Regular cardiac myocyte (primary cell): ENCODE measurements at places on chromosomes 6 and 20. TPM values are rescaled to one million over a fixed set of nuclear protein-coding genes. Genes with fewer than 3 reads are reported as not detected.

The AARS2 gene
- 15.8 and 19.7 TPM in 2 replicates for total RNA-seq

The PSMB1 gene
- 238 and 359 TPM in 2 replicates for total RNA-seq

The CNBD2 gene
- 1.7 and 2.7 TPM in 2 replicates for total RNA-seq

The TPD52L2 gene
- 137 and 175 TPM in 2 replicates for total RNA-seq

The SIRPB1 gene
- total RNA-seq, result 0.19 and 2.5 TPM in 2 replicates

The C6orf15 gene
- not detected in 2 replicates for total RNA-seq

The LGSN gene
- under 0.01 TPM in 1 of 2 replicates, not detected in the other for total RNA-seq

The OR12D3 gene
- total RNA-seq, result not detected in 2 replicates

The ACSS1 gene
- total RNA-seq, result 2.3 and 6.8 TPM in 2 replicates

The MYBL2 gene
- total RNA-seq, result 0.56 and 20.1 TPM in 2 replicates

The MDFI gene
- 1.3 and 2.8 TPM in 2 replicates for total RNA-seq

The SLC12A5 gene
- total RNA-seq, result 0.85 TPM in 1 of 2 replicates, not detected in the other

The PKIB gene
- 1.2 and 4.8 TPM in 2 replicates for total RNA-seq

The BAG2 gene
- total RNA-seq, result 15.3 and 17.2 TPM in 2 replicates

The VSX1 gene
- not detected in 2 replicates for total RNA-seq

The TCFL5 gene
- 17.3 and 18.6 TPM in 2 replicates for total RNA-seq

The LY86 gene
- total RNA-seq, result not detected in 2 replicates

The RBBP8NL gene
- total RNA-seq, result not detected in 2 replicates

The ZNF391 gene
- 0.19 and 2.5 TPM in 2 replicates for total RNA-seq

The CYB5R4 gene
- 3.6 and 4.8 TPM in 2 replicates for total RNA-seq

The CTAGE9 gene
- not detected in 2 replicates for total RNA-seq

The IMPG1 gene
- not detected in 2 replicates for total RNA-seq

The UST gene
- total RNA-seq, result 11.1 and 26.8 TPM in 2 replicates

The CPXM1 gene
- 0.19 and 0.28 TPM in 2 replicates for total RNA-seq

The SEL1L2 gene
- not detected in 2 replicates for total RNA-seq

The ADGRG6 gene
- total RNA-seq, result 1.3 and 2.8 TPM in 2 replicates

The DLK2 gene
- total RNA-seq, result 0.19 and 0.28 TPM in 2 replicates

The WFDC5 gene
- total RNA-seq, result not detected in 2 replicates

The DZANK1 gene
- 0.56 and 1.2 TPM in 2 replicates for total RNA-seq

The SPTLC3 gene
- total RNA-seq, result 3.1 and 5.9 TPM in 2 replicates

The ADGB gene
- not detected in 2 replicates for total RNA-seq

The GGT7 gene
- total RNA-seq, result 10.0 and 15.8 TPM in 2 replicates

The VIP gene
- not detected in 2 replicates for total RNA-seq

The LAMA4 gene
- total RNA-seq, result 173 and 472 TPM in 2 replicates

The COL9A3 gene
- total RNA-seq, result under 0.01 and 0.19 TPM in 2 replicates

The SRF gene
- total RNA-seq, result 16.1 and 23.4 TPM in 2 replicates

The NFS1 gene
- 26.5 and 28.0 TPM in 2 replicates for total RNA-seq

The BPIFB2 gene
- not detected in 2 replicates for total RNA-seq

The SLC17A2 gene
- total RNA-seq, result not detected in 2 replicates

The SUPT3H gene
- total RNA-seq, result 8.1 and 19.4 TPM in 2 replicates

The MAP1LC3A gene
- total RNA-seq, result 10.7 and 20.3 TPM in 2 replicates

The FERMT1 gene
- 3.4 and 6.3 TPM in 2 replicates for total RNA-seq

The CCN5 gene
- total RNA-seq, result under 0.01 and 3.7 TPM in 2 replicates

The BPI gene
- 0.28 TPM in 1 of 2 replicates, not detected in the other for total RNA-seq

The RAB32 gene
- total RNA-seq, result 132 and 164 TPM in 2 replicates

The SCAND1 gene
- total RNA-seq, result 43.4 and 64.8 TPM in 2 replicates

The TGM6 gene
- not detected in 2 replicates for total RNA-seq

The BFSP1 gene
- 1.9 and 2.8 TPM in 2 replicates for total RNA-seq
